Foreskin fibroblast (primary cell): ENCODE measurements at places on chromosomes 1 and 21.
A peak's percentile ranks its signal among the peaks of the same experiment; 100 is the strongest.

DNA sequence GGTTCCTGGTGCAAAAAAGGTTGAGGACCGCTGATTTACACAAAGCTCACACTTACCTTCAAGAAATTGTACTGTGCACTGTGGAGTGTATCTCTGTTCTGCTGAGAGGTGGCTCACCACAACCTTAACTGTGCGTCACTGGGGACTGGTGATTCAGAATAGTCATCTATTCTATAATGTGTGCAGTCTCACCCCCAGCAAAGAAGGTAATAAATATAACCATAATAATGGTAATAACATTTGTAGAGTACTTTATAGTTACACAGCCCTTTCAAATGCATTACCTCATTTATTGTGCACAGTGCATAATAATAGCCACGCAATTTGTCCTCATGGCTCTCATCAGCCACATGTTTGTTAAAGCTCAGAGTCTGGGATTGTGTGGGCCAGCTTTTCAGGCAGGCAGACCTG lies 59.4 kb upstream of the DUSP10 start:
- no peak for DNase-seq

DNA sequence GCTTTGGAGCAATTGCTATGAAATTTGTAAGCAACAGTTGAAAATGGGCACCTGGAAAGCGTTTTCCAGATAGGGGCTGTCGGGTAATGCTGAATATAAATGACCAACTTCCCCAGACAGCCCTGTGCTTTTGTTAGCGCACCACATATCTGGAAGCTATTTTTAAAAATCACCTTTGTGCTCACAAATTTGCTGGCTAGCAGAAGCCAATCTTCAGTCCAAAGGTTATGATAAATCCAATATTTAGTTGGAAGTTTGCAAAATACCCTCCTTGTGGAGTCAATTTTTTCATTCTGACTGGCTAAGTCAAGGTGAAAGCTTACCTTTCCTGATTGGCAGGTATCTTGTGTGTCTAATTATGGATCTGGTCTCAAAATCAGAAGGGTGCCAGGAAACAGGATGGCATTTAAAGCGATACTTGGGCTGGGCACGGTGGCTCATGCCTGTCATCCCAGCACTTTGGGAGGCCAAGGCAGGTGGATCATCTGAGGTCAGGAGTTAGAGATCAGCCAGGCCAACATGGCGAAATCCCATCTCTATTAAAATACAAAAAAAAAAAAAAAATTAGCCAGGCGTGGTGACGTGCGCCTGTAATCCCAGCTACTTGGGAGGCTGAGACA lies 124.1 kb upstream of the AJAP1 start:
- no peak for DNase-seq

GRCh38 chr21:28374881-28375280 lies 617.8 kb downstream of the LTN1 start:
- no peak for DNase-seq

- no peak for DNase-seq
Observed at GRCh38 chr1:223653015-223653414, 12.5 kb downstream of the CAPN8 start.

- DNase-seq: no peak
Observed at GRCh38 chr1:217718873-217719272, 87.7 kb downstream of the SPATA17 start.

- DNase-seq: no peak
Observed at GRCh38 chr1:156640842-156641706, 843 bp upstream of the BCAN start.

DNA sequence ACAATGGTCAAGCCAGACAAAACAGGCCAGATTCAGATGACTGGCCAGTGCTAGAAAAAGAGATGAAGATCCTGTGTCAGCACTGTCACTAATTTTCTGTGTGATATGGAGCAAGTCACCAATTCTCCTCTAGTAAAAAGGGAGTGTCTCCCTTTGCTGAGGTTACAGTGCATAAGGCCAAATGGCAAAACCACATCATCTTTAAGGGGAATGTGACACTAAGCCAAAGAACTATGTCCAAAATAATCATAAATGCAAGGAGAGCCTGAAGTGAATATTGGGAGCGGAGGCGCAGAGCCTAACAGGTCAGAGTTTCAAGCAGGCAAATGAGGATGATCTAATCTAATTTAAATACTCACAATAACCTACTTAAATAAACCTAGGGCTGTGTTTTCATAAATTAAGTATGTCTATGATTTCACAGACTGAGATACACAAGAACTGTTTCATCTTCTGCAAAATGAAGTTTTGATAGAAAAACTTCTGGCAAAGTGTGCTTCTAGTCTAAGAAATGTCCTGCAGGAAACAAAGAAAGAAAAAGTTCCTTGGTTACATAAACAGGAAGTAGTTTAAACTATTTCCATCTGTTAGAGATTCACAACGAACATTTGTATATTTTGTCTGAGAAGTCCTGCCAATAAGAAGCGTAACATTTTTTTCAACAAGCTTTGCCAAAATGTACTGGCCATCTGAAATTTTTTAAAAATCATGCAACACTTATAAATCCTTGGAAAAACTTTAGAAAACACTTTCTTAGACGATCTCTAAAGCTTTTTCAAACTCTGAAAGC lies 290.2 kb downstream of the LRRC40 start:
- DNase-seq: peak; percentile 14

DNA sequence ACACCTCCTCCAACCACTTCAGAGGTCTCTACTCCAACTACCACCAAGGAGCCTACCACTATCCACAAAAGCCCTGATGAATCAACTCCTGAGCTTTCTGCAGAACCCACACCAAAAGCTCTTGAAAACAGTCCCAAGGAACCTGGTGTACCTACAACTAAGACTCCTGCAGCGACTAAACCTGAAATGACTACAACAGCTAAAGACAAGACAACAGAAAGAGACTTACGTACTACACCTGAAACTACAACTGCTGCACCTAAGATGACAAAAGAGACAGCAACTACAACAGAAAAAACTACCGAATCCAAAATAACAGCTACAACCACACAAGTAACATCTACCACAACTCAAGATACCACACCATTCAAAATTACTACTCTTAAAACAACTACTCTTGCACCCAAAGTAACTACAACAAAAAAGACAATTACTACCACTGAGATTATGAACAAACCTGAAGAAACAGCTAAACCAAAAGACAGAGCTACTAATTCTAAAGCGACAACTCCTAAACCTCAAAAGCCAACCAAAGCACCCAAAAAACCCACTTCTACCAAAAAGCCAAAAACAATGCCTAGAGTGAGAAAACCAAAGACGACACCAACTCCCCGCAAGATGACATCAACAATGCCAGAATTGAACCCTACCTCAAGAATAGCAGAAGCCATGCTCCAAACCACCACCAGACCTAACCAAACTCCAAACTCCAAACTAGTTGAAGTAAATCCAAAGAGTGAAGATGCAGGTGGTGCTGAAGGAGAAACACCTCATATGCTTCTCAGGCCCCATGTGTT lies 66.6 kb downstream of the TPR start:
- no peak for DNase-seq

DNA sequence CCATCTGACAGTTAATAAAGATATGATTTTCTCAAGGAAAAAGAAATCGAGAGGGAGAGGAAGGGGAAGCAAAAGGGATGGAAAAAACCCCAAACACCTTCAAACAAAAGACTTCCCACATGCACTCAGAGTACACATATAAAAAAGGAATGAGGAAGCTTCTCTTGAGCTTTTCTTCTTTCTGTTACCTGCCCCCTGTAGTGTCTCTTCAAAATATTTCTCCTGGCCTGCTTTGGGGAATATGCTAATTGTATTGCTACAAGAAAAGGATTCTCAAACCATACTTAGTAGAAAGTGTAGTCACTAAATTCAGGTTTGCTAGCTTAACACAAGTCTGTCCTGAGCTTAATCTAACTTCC lies 58.7 kb downstream of the KIF14 start:
- no peak for DNase-seq

DNA sequence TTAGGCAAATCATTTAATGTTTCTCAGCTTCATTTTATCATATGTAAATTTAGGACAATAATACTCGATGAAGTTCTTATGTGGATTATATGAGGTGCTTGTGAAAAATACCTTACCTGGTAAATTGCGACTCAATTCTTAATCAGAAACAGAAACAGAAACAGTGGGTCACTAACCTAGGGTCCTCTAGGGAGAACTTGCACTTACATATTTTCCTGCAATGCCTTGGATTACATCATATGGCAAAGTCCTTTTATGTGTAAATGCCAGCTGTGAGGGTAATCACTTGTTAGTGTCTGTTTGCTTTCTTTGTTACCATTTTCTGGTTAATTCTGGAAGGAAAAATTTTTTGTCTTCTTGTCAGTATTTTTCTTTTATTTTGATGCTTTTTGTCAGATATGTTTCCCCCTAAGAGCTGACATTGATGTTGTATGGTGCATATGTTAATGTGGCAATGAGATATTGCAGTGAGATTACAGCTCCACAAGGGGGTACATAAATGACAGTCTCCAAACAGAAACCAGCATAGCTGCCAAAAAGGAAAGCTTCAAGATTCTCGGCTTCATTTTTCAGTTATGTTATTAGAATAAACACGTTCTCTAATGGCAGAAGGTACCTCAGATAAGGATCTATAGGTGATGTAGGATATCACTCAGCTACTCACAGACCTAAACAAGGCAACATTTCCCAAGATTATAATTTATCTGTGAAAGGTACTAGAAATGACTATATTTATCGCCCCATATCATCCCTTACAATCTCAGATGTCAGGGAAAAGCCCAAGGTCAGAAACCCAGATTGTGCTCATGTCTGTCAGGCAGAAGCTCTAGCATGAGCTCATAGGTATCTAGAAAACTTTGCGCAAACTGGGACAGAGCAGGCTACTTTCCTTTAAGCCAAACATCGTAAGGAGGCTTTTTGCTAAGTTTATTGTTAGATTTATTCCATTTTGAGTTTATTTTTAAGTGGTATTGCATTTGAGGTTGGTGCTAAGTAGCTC lies 119.9 kb downstream of the FASLG start:
- peak; percentile 11 for DNase-seq

GRCh38 chr1:218863987-218864386 lies 309.7 kb upstream of the LYPLAL1 start:
- DNase-seq: no peak

GRCh38 chr1:17027403-17027802 lies 15.7 kb upstream of the ATP13A2 start:
- peak; percentile 72 for DNase-seq

DNA sequence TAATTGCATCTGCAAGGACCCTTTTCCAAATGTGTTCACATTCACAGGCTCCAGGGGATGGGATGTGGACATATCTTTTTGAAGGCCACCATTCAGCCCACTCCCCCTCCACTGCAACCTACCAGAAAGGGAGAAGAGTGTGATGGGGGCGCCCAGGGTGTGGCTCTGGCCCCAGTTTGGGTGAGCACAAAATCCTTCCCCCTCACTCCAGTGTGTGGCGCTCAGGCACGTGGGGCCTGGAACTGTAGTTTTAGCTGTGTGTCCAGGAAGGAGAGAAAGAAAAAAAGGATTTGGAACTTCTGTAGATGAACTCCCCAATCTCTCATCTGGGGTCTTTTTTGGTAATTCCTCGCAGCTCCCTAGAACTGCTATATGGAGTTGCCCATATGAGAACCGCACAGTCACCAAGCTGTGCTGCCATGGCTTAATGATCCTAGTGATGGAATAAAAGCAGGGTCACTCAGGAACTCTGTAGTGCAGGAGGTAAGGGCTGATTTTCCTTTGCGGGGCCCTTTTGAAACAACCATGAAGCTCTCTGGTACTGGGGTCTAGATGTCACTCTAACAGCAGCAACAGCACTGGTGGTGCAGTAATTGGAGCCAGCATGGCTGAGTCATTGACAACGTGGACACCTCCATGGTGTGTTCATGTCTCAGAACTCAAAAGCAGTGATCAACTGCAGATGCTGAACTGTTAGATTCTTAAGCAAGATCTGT lies 17.0 kb downstream of the AGT start:
- DNase-seq: peak; percentile 38

- peak; percentile 68 for DNase-seq
Observed at GRCh38 chr1:224929335-224930237, at the start of gene DNAH14. Gene DNAH14 (plus strand): TSS chr1:224929675. CDS start chr1:224952703, 23,028 bp downstream.

DNA sequence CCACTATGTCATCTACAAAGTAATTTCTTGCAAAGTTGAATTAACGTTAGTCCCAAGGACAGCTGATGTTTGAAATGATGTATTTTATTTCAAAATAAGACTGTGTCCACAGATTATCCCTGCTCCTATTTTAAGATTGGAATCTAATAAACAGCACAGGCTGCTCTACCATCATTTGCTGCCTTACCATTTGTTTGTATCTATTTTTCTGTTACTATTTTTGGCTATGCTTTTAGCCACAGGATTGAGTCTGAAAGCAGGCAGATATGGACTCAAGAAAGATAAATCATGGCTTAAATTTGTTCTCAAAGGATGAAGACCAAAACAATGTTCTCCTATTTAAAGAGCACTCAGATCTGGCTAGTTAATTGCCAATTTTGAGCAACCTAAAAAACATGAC lies 105.3 kb downstream of the RGS2 start:
- DNase-seq: no peak

DNA sequence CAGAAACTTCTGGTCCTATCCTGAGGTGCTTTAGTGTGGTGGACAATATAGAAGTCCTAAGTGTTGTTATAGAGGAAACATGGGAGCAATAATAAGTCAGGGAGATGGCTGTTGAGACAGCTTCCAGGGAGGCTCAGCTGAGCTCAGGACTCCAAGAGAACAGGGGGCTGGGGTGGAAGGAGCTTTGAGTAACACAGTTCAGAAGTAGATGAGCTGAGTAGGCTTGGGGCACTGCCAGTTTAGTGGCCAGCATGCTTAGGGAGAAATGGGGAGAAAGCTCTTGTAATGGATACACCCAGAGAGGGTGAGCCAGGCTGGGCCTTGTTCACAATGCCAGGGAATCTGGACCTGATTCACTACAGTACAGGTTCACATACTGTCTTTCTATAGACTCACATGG lies 201.6 kb downstream of the DAB1 start:
- DNase-seq: no peak

- no peak for DNase-seq
Observed at GRCh38 chr1:189212606-189213005, 1265.1 kb downstream of the BRINP3 start.

GRCh38 chr1:115479055-115479482 lies 141.0 kb upstream of the NGF start:
- DNase-seq: no peak

GRCh38 chr1:17565461-17566252 lies 26.2 kb downstream of the ARHGEF10L start:
- no peak for DNase-seq

- no peak for DNase-seq
Observed at GRCh38 chr1:37169743-37170275, 135.5 kb upstream of the GRIK3 start.

DNA sequence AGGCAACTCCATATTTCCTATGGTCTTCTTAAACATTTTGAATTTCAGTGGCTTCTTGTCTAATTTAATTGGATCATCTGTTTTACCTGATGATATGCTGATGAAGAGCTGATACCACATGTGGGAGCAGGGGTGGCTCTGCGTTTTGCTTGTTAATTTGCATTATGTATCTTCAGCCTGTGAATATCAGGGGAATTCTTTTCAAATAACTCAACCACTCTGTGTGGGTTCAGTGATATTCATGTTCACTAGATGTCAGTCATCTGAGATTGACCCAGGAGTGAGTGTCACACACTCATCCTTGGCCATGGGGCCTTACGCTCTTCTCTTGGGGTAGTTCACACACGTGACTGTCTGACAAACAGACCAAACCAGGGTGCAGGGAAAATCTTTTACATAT lies 83.0 kb downstream of the FCRL5 start:
- DNase-seq: no peak

- DNase-seq: no peak
Observed at GRCh38 chr1:244050014-244050834, 859 bp upstream of the ZBTB18 start.

- peak; percentile 87 for DNase-seq
Observed at GRCh38 chr1:17545356-17545755, 5.9 kb downstream of the ARHGEF10L start.

- DNase-seq: no peak
Observed at GRCh38 chr1:87706779-87707228, 378.1 kb downstream of the LMO4 start.

GRCh38 chr1:147902253-147902845 lies at the start of gene GJA8:
Gene GJA8 (plus strand): TSS chr1:147902795. CDS start chr1:147907956, 5,161 bp downstream.
- no peak for DNase-seq
